ENCODE measurements at places on chromosomes 12 and 14. TPM values are rescaled to one million over a fixed set of nuclear protein-coding genes. Genes with fewer than 3 reads are reported as not detected.

- DNase-seq = no peak
Measured at GRCh38 chr14:90496379-90496778, 99.5 kb downstream of the CALM1 start.

Gene SLC6A15
- total RNA-seq = not detected

Gene SLC39A5
- 0.54 TPM for total RNA-seq

Gene ZFP36L1
- 39.3 TPM for total RNA-seq

Gene ALDH6A1
- 20.5 TPM for total RNA-seq

DNA sequence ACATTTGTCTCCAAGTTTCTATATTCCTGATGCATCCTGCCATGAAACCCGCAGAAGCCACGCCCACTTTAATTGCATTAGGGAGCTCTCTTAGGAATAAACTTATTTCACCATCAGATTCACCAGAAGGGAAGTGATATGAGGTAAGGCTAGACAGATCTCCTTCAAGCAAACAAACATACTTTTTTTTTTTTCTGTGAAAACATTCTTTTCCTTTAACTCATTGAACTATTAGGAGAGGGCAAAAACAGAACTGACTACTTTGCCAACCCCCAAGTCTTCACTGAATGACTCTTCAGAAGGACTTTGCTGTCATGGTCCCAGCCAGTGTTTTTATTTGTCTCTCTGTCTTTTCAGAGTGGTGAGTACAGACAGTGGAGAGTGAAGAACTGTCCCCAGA is 48.4 kb downstream of the GTF2A1 start:
- no peak for DNase-seq

DNA sequence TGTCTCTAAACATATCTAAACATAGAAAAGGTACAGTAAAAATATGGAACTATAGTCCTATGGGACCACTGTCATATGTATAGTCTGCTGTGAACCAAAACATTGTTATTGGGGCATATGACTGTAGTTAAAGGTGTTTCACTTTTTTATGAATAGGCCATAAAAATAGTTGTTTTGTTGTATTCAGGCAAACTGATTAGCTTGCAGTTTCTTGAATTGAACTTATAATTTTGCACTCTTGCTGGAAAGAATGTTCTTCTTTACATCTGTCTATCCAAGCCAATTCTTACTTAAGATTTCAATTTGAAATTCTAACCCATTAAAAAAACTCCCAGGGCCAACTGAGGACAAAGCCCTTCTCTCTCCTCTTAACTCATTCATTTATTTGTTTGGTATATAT is 234.1 kb downstream of the NOVA1 start:
- no peak for DNase-seq

DNA sequence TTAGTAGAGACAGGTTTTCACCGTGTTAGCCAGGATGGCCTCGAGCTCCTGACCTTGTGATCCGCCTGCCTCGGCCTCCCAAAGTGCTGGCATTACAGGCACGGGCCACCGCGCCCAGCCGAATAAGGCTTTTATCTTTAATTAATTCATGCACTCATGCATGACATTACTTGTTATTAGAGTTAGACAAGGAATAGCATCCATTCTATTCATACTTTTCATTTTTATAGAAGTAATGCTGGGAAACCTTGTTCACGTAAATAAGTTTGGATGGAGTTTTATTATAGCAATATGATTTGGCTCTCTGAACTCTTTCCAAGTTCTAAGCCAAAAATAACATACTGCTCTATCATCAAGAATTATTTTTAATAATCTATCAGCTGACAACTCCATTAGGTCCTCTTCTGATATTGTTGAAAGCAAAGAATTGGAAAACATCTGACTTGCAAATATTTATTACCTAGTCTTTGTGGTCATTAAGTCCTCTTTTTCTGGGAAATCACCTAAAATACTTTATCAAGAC is 168.8 kb upstream of the CCND2 start:
- DNase-seq = no peak

DNA sequence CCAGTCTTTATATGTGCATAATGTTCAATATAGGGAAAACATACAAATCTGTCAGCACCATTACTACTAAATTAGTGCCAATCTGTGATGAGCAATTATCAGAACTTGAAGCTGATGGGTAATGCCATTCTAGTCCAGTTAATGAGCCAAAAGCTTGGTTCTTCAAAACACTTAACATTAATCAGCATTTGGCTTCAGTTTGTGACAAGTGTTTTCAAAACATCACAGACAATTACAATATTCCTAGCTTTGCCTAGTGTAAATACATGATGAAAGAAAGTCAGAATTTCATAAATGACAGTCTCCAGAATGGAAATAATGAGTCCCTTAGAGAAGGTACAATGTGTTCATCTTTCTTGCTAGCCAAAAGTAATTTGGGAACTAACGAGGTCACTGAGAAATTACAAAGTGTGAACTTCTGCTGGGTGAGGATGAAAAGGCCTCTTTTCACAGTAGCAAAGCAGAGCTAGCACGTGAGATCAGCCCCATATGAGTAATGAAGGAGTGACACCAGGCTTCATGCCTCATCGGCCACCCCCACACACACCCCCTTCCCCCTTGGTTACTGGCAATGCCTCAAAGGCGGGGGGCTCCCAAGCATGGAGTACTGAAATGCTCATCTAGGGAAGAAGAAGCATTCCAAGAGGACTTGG is 180.6 kb upstream of the EEA1 start:
- DNase-seq = no peak

DNA sequence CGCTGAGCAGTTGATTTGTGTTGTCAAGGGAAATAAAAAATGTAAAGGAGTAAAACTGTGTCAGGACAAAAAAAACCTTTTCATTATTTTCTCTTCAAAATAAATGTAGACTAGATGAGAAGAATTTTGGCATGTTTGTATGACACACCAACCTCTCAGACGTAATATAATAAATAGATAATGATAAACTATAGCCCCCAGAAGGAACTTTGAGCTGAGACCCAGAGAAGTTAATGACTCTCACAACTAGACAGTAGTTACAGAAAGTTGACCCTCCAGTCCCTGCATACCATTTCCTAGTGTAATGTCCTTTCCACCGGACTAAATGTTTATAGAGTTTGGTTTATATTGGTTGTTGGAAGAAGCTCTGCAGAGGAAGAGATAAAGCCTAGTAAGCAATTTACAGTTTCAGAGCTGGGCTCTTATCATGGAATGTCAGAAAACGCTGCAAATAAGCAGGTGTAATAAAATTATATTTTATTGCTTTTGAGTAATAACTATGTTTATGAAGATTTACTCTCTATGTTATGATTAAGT is 97.3 kb downstream of the TRHDE start:
- DNase-seq = no peak

Gene NEMF
- total RNA-seq = 26.9 TPM

DNA sequence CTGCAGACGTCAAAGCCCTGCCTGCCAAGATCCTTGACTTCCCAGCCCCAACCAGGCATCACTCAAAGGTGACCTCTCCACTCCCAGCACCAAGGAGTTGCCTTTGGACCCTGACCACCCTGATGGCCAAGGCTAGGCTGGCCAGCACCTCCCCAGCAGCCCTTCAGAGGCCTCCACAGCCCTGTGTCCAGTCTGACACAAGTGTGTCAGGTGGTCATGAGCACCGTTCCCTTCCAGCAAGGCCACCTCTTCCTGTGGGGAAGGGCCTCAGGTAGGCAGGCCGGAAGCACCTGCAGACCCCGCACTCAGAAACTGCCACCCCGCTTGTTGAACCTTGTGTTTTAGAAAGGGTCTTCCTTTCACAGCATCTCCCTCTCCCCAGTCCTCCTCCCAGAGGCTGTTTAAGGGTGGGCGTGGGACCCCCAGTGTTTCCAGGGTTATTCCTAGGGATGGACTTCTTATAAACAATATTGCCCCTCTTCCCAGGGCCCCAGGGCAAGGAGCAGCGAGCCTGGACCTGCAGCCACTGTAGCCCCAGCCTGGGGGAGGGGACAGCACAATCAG is 13.2 kb upstream of the INF2 start:
- no peak for DNase-seq

- DNase-seq = no peak
Measured at GRCh38 chr12:46831335-46832129, 5.7 kb upstream of the SLC38A4 start.

- DNase-seq = no peak
Measured at GRCh38 chr14:50823051-50823761, 7.8 kb downstream of the NIN start.

DNA sequence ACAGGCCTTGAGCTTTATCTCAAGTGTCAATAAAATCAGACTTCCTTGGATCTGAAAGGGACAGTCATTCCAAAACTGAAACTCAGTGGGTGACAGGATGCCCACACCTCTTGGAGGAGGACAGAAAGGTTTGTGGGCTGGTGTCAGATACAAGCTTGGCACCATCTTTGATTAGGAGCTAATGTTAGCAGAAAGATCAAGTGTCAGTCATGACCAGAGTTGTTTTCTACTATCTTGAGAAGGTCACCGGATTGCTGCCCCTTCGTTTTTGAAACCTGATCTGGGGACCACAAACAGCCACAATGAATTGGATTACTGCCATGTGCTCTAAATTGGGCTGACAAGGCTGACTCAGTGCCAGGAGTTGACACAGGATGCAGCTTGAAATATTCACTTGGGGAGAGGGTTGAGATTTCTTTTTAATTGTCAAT is 88.3 kb downstream of the OTOGL start:
- peak; percentile 58 for DNase-seq

DNA sequence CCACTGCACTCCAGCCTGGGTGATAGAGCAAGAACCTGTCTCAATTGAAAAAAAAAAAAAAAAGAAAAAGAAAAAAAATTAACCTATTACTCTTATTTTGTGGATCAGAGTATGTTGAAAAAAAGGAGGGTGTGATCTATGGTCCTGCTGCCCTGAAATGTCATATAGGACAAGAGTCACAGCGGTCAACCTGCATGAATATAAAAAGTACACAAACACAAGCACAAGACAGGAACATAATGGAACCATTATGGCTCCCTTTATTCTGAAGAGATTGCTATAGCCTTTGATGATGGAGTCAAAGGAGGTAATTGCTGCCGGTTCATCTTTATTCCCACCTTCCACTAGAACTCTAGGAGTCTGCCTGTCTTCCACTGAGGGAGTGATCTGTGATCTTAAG is 96.9 kb downstream of the NTN4 start:
- DNase-seq = no peak

Gene MFAP5
- not detected for total RNA-seq

GRCh38 chr14:52824462-52824861 is 33.1 kb upstream of the GNPNAT1 start:
- no peak for DNase-seq

Gene SINHCAF
- total RNA-seq = 37.2 TPM

Gene STAT2
- 146 TPM for total RNA-seq

Gene IRF2BPL
- 31.5 TPM for total RNA-seq

GRCh38 chr12:6612247-6612646 is 5.1 kb upstream of the CHD4 start:
- no peak for DNase-seq

- no peak for DNase-seq
Measured at GRCh38 chr12:98612696-98613334, 19.3 kb downstream of the SLC25A3 start.

Gene COX8C
- not detected for total RNA-seq

Gene PCK2
- 24.8 TPM for total RNA-seq

- no peak for DNase-seq
Measured at GRCh38 chr14:100807979-100808734, 17.8 kb upstream of the MEG3 start.

GRCh38 chr12:13784504-13784903 is 196.9 kb downstream of the GRIN2B start:
- peak; percentile 4 for DNase-seq
